ENCODE measurements at places on chromosomes 12 and 14.

- no peak for DNase-seq
Measured at GRCh38 chr12:86903159-86903558, 647.0 kb upstream of the MGAT4C start.

DNA sequence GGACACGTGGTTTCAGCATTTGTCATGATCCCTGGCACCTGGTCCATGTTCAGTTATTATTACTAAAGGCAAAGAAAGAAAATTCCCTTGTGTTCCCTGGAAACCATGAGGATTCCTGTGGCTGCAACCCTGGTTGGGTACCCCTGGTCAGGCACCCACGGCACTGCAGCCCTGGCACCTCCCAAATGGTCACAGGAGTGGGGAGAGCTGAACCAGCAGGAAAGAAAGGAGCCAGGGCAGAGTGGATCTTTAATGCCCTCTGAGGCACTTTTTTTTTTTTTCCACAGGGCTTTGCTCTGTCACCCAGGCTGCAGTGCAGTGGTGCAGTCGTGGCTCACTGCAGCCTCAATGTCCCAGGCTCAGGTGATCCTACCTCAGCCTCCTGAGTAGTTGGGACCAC lies 17.5 kb downstream of the CINP start:
- no peak for DNase-seq

- DNase-seq: peak; percentile 36
Measured at GRCh38 chr14:68977718-68978171, 1.4 kb downstream of the ACTN1 start.

DNA sequence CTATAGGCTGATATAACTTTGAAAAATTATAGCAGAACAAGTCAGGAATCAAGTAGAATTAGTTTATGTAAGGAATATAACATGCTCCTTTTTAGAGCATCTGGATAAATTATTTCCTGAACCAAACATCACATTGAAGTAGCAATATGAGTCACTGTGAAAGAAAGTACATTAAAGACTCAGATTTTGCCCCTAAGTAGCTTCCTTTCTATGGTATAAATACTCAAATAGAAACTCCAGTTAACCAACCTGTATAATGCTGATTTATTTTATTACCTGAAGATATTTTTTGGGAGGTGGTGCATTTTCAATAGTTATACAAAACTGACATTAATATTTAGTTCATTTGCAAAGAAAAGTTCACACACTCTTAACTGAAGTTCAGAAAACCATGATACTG lies 312.1 kb downstream of the ITPR2 start:
- no peak for DNase-seq

DNA sequence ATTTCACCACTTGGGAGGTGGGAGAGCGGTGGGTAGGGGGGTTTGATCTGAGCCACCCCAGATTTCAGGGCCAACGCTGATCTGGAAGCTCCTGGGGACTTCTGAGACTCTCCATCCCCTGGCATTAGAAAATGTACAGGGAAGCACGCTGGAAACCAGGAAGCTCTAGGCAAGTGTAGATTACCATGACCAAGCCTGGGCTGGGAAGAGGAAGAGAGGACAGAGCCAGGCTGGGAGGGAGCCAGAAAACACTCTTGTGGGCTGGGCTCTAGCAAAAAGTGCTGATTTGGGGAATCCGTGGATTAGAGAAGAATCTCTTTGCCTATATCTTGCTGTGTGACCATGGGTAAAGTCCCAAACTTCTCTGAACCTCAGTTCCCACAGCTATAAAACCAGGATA lies 236.7 kb downstream of the BCL11B start:
- no peak for DNase-seq

- DNase-seq: no peak
Measured at GRCh38 chr12:98544751-98545150, 29.4 kb downstream of the TMPO start.

GRCh38 chr12:29591140-29592020 lies 93.9 kb upstream of the OVCH1 start:
- no peak for DNase-seq

DNA sequence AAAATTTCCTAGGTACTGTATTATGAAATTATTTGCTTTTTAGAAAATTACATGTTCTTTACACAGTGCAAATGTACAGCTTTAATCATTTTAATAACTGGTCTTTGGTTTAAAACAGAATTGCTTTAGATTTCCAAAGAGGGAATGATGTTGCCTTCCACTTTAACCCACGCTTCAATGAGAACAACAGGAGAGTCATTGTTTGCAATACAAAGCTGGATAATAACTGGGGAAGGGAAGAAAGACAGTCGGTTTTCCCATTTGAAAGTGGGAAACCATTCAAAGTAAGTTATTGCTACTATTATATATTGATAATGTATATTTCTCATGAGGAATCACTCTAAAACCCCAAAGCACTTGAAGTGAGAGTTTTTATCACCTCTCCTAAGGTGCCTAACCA lies 13.4 kb downstream of the LGALS3 start:
- DNase-seq: peak; percentile 49

DNA sequence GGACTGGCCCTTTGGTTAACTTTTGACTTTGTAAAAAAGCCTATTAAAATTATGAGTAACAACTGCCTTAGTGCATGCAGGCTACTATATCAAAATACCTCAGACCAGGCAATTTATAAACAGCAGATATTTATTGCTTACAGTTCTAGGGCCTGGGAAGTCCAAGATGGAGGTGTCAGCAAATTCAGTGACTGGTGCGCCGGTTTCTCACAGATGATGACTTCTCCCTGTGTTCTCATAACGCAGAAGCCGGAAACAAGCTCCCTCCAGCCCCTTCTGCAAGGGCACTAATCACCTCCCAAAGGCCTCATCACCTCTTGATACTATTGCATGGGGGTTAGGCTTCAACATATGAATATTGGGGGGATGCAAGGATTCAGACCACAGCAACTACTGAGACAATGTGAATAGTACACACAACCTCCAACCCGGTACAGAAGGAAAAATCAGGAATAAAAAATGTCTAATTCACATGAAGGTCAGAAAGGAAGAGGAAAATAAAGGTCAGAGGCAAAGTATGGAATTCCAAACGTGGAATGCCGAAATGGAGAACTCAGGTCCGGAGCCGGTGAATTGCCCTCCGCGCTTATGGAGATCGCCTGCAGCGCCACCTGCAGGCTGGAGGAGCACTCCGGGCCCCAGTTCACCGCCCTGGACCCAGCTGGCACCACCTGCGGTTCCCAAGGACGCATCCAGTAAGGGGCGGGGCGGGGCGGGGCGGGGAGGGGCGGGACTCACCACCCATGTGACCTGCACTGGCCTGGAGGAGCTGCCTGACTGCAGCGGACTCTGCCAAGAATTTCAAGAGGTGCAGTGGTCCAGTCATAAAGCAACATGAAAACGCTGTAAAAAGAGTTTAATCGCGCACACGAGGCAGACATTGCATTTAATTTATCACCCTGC lies 203.4 kb downstream of the KIF26A start:
- no peak for DNase-seq

DNA sequence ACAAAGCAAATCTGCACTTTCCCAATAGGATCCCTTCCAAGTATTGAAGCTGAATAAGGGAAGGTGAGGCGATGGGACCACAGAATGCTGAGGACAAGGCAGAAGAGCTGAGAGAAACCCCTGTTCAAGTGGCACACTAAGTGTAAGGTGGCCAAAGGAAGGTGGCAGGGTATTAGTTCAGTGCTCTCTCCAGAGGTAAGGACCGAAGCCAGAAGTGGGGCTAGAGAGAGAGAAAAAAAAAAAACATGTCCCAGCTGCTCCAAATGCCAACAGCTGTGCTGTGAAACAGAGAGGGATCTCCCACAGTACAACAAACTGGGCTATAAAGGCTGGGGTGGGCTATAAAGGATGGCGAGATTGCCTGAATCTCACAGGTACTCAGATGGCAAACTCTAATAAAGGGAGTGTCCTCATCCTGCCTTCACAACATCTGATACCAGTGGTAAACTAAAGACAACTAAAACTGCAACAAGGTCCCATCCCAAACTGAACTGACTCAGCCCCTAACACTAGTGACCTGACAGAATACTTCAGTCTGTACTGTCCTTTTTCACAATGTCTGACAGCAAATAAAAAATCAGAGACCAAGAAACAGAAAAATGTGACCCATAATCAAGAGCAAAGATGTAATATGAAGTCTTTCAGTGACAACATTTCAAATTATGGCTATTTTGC lies 47.9 kb downstream of the CDK17 start:
- DNase-seq: no peak

- DNase-seq: no peak
Measured at GRCh38 chr12:14896521-14897169, 11.0 kb upstream of the MGP start.

DNA sequence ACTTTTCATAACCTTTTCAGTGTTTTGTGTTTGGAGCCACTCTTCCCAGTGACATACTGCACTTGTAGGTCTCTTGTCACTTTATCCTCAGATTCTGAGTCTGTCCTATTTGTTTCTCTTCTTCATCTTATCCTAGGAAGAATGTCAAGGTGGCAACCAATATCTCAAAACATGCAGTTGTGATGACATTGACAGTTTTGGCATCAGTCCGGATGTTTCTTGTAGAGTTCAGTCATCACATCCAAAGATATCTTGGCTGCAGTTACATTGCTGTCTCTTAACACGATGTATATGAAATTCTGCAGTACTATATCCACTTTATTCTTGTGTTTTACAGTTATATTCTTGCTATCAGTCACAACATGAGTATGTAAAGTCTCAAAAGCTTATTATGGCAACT lies 6.4 kb downstream of the ADIPOR2 start:
- DNase-seq: no peak

DNA sequence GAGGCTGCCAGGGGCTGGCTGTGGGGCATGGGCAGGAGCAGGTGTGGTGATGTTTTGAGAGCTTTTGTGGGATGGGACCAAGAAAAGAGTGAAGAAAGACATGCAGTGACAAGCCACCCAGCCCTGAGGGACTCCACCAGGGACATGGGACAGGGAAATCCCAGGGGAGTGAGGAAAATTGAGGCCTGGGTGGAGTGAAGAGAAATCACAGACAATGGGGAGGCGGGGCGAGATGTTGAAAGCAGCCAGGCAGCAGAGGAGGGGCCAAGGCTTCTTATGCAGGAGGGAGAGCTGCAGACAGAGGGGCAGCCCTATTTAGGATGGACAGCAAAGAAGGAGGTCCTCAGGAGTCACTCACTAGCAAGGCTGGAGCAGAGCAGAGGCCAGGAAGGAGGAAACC lies 4.2 kb upstream of the KRT1 start:
- no peak for DNase-seq

DNA sequence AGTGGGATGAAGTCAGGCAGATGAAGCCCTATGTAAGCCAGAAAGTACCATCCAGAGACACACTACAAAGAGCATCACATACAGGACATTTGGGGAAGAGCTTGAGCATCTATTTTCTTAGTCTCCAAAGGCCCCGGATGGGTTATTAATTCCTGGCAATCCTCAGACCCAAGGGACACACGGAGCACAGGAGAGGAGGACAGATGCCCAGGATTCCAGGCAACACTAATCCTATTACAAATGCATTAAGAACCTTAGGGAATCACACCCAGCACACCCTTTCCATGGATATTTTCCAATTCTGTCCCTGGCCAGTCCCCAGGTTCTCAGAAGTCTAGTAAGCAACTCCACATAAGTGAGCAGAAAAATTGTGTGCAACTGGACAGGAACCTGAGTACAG lies 65.9 kb downstream of the CMKLR1 start:
- DNase-seq: no peak

DNA sequence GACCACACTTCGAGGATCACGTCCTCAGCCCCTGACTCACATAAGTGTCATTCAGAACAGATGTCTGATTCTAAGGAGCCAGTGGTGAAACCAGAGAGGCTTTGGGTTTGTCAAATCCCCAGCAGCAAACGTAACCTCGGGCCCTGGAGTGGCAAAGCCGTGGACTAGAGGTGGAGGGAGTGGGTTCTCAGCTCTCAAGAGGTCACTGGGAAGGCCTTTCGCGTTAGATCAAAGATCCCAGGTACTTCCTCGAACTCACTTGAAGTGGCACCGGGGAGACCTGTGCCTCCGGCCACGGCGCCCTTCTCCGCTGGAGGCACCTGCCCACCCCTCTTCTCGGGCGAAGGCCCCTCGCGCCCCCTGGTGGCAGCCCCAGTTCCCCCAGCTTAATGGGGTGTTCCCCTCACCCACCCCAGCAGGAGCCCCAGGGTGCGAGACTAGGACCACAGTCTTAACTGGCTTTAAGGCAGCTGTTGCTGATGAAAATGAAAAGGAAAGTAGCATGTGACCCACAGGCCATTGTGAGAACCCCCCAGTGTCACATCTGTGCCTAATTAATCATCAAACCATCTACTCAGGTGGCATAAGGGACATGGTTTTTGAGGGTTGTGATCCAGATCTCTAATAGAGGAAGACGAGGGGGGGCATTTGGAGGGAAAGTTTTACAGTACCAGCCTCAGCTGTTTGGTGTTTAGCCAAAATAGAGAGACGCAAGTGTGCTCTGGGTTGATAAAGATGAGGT lies 672 bp upstream of the ESR2 start:
- peak; percentile 79 for DNase-seq

DNA sequence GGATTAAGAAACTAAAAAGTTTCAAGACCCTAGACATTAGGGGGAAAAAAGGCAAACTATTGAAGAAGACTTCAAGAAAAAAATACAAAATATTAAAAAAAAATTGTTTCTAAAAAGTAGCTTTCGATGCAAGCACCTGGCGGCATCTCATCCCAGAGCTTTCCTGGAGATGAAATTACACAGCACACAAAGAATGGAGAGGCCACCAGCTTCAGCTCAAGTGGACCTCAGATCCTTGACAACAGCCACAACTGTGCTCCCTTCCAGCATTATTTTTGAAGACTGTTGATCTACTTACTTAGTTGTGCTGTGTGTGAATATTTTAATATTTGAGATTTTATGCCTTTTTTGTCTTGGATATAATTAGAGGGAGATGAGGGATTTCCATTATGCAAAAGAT lies 479.0 kb downstream of the GLT1D1 start:
- no peak for DNase-seq

DNA sequence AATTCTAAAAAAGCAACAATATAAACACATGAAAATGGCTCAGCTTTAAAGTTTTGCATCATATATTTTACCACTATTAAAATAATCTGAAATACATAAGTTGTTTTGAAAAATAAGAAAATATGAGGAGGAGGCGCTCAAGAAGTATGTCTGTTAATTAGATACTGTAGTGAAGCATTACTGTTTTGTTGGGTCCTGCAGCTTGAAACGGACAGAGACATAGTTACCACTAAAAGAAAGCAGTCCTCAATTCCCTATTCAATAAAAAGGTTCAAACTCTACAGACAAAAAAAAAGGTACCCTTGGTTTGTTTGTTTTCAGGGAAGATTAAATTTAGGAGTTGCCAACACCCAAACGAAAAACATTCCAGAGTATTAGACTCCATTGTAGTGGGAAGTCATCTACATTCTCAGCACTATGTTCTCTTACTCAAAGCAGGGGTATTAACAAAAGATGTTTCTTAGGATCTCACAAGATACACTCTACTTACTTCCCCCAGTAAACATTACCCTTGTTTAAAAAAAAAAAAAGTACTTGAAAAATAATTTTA lies 3.0 kb downstream of the PAWR start:
- DNase-seq: no peak
